Small intestine (tissue), 16 donors: ENCODE measurements at places on chromosomes 4 and X. TPM values are rescaled to one million over a fixed set of nuclear protein-coding genes. Genes with fewer than 3 reads are reported as not detected.

The RNF128 gene
- 138 TPM for polyA plus RNA-seq

DNA sequence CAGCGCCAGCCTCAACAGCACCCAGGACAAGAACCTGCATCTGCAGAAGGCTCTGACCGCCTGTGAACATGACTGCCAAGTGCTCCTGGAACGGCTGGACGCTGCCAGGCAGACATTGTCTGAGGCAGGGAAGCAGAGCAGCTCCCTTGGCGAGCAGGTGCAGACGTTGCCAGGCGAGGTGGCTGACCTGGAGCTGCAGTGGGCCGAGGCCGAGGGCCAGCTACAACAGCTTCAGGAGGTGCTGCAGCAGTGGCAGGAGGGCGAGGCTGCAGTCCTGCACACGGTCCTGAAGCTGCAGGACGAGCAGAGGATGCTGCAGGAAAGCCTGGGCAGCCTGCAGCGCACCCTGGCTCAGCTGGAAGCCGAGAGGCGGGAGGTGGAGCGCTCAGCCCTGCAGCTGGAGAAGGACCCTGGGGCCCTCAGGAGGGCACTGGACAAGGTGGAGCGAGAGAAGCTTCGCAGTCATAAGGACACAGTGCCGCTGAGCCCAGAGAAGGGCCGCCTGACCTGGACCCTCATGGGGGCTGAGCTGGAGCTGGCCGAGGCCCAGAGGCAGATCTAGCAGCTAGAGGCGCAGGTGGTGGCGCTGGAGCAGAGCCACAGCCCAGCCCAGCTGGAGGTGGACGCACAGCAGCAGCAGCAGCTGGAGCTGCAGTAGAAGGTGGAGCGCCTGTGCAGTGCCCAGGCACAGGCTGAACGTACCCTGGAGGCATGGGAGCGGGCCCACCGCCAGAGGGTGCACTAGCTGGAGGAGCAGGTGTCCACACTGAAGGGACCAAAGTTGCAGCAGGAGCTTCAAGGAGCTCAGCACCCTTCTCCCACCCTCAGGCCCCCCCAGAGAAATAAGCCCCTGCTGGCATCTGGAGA is 16.4 kb downstream of the SMIM10L2A start:
- DNase-seq: no peak

DNA sequence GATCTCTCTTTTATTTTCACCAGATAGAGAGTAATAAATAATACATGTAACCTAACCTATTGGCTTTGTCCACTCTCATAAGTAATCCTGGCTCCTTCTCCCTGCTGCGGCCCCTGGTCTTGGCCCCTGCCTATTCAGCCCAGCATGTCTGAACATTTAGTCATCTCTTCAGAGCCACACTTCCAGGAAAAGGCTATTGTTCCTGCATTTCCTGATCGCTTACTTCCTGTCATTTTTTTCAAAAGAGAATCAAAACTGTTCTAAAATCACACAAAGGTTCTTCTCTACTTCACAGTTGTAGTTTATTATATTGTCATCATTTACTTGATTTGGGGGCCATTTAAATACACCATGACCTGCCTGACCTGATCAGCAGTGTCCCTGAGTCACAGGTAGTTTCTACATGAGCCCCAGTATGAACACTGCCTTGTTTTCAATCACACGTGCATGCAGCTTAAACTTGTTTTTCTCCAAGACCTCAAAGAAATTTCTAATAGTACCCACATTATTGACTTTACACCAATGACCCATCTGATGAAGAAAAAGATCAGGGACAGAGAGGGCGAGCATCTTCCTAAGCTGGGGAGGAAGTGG is 47.4 kb upstream of the KDR start:
- DNase-seq: no peak

GRCh38 chr4:47221721-47222120 is 190.4 kb downstream of the GABRB1 start:
- DNase-seq: no peak

GRCh38 chr4:99408346-99408745 is 26.8 kb downstream of the ADH7 start:
- DNase-seq: no peak
